ENCODE measurements at places on chromosomes 2 and 18.

- no peak for DNase-seq
These were observed 176.1 kb downstream of the CAPN13 start for GRCh38 chr2:30631051-30631671.

DNA sequence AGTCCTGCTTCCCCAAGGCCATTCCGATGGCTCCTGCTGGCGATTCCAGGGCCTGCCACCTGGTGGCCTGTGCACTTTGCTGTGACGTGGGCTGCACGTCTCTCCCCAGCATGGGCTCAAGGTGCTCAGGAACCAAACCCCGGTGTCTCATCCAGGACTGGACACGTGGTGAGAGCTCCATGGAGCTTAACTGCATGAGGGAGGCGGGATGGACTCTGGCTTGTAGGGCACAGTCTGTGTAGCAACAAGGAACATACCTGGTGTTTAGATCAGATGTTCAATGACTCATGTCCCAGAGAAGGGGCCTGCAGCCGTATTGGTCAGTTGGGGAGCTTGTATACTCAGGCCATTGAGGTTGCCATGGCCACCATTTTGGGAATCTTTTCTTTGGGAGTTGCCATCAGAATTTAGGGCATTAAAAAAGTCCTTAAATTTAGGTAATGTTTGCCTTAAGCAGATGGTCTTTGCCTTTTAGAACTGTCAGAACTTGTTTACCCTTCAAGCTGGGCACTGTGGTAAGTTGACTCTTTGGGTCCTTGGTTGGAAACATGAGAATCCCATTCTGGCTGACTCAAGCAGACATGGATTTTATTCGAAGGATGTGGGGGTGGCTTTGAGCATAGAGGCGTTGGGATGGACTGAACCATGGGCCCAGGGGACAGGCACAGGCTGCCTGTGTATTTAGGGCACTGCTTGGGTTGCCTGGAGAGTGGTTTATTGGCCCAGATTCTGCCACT lies 21.0 kb downstream of the AGAP1 start:
- DNase-seq = no peak

GRCh38 chr2:128792476-128793054 lies 473.9 kb upstream of the HS6ST1 start:
- no peak for DNase-seq

DNA sequence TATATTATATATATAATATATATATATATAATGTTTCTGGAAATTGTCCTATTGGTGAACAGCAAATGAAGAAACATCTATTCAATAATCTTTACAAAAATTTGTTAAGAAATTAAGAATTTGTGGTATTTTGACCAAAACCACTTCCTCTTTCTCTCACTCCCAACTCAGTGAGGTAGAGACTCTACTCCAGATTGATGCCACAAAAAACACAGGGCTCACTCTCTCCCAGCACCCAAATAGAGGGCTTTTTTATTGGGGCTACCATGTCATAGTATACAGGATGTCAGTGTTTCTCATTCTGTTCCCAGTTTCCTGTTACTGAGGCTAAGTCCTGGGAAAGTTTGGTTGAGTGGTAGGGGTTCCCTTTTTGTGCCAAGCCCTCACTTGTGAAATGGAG lies 1155.4 kb downstream of the BCL11A start:
- no peak for DNase-seq

DNA sequence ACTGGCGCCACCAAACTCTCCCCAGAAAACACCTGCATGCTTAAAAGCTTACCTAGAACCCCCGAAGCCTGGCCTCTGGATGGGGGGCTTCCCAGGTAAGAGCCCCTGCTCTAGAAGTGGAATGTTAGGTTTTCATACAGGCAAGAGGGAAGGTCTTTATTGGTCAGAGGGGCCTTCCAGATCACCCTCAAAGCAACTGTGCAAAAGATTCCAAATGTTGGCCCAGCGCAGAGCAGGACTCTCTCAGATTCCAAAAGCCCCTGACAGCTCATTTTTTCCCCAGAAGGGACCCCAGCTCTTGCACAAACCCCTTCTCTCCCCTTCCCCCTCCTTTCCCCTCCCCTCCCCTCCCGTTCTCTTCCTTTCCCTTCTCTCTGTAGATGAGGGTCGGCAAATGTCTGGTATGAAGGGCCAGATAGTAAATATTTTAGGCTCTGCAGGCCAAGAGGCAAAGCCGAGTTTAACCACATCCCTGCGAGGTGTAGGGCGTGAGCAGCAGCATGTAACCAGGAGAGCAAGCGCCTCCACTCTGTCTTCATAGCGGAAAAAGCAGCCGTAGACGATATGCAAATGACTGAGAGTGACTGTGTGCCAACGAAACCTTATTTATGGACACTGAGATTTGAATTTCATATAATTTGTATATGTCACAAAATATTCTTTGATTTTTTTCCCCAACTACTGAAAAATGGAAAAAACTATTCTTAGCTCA lies 116.9 kb downstream of the SMAD7 start:
- no peak for DNase-seq

DNA sequence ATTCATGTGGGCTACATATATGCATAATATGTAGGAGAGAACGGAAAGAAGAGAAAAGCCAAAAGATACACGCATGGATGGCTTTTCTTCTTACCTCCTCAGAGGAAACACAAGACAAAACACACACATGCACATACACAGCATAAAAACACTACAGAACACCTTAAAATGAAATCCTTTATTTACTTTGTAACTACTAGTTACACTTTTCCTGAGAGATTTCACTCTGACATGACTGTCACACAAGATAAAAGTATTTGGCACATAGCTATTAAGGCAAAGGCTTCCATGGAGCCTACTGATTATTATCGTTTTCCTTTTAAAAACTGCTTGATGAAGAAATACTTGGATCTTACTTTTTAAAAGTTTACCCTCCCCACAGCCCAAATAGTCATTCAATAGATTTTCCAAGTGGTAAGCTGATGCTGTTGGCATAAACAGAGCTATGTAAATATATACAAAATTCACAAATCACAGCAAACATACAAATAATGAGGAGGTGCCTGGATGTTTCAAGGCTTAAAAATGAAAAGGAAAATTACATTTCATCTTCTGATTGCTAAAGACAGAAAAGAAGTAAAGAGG lies 8.6 kb downstream of the ZEB2 start:
- no peak for DNase-seq

GRCh38 chr2:39290433-39290832 lies 46.7 kb upstream of the CDKL4 start:
- no peak for DNase-seq

DNA sequence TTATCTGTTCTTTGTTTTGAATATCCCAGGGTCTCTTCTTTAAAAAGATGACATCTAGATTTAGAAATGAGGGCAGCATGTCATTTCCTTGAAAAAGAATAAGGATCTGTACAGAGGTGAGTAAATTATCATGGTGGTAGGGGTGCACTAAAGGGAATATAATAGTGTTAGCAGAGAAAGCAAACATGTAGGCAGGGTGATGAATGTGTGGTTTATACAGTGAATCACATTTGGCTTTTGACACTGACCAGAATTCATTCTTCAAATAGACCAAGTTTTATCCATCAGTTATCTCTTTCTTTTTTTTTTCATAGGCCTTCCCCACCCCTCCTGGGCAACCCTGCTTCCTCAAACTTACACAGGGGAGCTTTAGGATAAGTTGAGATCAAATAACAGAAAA lies 184.5 kb upstream of the LRP1B start:
- DNase-seq = no peak

- no peak for DNase-seq
These were observed 66.1 kb downstream of the CIB4 start for GRCh38 chr2:26574900-26575560.

DNA sequence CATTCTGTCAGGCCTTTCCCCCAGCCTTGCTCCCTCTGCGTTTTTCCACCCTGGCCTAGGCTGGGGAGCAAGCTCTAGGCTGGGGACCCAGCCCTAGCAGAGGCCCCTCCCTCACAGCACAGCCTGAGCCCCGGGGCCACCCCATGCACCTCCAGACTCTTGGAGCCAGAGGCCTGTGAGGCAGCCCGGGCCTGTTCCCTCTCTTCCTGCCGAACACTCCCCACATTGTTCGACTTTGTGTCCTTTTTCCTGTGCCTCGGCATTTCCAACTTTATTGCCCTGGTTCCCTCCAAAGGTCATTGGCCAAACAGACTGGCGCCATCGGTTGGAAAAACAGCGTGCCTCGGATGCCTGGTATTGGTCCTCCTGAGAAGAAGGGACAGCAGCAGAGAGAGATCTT lies 79.7 kb downstream of the HS1BP3 start:
- no peak for DNase-seq

GRCh38 chr2:2720351-2720750 lies 389.3 kb upstream of the MYT1L start:
- no peak for DNase-seq

- DNase-seq = no peak
These were observed 86.6 kb downstream of the ATP8B1 start for GRCh38 chr18:57716549-57716948.

DNA sequence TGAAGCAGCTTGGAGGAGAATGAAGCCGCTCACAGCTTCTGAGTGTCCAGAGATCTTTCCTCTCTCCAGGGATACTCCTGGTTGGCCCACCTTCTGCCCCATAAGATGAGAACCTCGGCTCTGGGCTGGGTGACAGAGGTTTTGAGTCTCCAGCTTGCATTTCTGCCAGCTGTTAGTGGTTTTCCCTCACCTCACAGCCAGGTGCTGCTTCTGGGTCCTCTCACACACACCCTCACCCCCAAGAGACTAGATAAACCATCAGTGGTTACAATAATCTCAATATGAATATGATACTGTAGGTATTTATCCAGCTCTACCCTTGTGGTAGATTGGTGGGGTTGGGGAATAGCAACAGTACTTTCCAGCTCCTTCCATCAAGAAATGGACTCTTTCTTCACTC lies 161.7 kb upstream of the SIX3 start:
- DNase-seq = no peak

DNA sequence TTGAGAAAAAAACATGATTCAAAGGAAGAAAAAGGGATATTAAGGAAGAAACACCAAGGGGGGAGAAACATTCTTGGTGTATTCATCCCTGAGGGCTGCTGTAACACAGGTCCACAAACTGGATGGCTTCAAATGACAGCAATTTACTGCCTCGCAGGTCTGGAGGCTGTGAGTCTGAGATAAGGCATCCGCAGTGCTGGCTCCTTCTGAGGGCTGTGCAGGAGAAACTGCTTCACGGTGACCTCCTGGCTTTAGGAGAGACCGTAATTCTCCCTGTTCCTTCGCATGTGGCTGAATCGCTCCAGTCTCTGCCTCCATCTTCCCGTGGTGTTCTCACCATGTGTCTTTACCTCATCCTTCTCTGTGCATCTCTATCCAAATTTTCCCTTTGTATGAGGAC lies 490.7 kb downstream of the EIPR1 start:
- DNase-seq = no peak

DNA sequence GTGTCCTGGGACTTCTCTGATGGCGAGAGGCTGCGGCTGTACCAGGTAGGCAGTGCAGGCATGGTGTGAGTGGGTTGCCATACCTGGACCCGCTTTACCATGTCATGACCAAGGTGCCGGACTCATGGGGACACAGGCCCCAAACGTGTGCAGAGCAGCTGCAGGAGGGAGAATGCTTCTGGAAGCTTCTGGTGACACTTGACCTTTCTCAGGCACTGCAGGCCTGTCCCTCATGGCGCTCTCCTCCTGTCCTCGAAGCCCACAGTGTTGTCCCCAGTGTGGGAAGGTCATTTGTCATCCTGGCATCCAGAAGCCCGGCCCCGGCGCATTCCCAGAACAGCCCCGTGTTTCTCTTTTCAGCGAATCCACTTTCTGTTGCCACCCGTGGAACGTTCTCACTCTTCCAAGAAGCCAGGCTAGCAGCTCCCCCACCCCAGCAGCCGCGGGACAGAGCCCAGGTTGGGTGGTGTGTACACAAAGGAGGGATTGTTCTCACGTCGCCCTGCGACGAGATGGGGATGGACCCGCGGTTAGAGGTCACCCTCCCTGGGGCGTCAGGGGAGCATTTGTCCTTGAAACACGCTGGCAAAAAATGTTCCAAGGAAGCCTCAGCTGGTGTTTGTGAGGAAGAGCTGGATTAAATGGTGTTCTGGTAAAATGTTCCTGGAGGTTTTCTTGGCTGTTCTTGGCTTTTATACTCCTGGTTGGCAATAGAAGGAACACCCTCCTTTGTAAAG lies 43.7 kb downstream of the SH3BP4 start:
- peak; percentile 64 for DNase-seq

DNA sequence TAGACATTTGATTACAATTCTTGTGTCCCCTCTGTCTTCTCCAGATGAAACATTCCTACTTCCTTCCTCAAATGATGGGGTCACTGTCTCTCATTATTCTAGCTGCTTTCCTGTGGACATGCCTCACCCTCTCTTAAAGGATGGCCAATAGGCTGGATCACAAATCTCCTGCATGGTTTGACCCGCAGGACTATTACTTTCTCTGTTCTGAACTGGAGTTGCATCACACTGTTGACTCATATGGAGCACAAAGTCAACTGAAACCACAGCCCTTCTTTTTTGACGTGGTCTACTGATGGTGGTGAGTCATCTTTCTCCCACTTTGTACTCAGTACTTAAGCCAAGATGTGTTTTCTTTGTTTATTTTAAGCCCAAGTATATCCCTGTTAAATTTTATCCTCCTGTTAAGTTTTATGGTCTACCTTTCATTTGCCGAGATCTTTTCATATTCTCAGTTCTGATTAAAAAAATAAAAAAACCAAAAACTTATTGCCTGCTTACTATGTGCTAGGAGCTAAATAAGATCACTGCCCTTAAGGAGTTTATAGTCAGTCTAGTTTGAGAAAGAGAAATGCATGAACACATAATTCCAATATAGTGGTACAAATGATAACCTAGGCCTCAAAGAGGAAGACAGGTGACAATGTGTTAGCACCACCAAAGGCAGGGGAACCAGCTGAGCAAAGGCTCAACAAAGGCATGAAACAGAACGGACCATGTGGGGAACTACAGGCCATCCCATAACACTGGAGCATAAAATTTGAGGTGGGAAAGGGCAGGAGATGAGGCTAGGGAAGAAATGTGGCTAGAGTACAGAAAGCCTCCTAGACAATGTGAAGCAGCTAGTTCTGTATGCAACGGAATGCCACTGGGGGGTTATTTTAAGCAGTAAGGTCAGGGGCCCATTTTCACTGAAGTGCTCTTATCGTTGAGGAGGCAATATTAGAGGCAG lies 67.6 kb upstream of the ZFP36L2 start:
- no peak for DNase-seq

DNA sequence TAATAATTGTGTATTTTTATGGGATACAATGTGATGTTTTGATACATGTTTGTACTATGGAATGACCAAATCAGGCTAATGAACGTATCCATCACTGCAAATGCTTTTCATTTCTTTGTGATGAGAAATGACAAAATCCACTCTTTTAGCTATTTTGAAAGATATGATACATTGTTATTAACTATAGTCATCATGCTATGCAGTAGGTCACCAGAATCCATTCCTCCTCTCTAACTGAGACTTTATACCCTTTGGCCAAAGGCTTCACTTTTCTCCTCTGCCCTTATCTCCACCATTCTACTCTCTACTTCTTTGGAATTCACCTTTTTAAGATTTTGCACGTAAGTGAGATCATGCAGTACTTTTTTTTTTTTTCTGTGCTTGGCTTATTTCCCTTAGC lies 44.5 kb upstream of the TMEM17 start:
- no peak for DNase-seq

- no peak for DNase-seq
These were observed 666.8 kb downstream of the ARHGAP15 start for GRCh38 chr2:143796051-143796450.

Measured in retina (tissue), 1 donor.